Activated T-helper 9 cell treated with anti-CD3 and anti-CD28 coated beads, Interleukin-2, amount 50 U/mL, for 16 hours (primary cell): ENCODE measurements at places on chromosomes 7 and 10.

DNA sequence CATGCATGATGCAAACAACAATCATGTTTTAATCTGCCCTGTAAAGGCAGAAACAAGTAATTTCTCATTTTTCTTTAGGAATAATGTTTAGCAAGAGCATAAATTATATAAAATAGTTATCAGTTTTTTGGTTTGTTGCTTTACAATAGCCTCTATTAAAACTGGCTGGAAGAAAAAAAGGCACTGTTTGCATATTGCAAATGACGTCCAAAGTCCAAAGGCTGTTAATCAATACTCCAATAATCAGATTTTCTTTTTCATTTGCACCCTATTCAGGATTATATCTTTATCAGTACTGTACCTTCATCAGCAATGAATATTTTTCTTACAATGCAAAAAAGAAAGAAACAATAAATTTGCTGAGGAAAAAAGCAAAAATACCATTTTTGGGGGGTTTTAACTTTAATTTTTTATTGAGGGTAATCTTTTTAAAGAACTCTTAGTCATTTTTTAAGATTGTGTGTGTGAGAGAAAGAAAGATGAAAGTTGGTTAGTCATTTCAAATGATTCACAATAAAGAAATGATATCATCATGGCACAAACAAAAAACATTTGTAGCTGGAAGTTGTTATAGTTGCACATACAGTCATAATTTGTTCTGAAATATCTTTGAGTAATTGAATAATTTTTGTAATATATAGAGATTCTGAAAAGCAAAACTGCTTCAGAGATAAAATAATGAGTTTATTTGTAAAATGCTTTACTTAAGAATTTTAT, 44.4 kb upstream of the AKR1C2 start:
- no peak for DNase-seq

DNA sequence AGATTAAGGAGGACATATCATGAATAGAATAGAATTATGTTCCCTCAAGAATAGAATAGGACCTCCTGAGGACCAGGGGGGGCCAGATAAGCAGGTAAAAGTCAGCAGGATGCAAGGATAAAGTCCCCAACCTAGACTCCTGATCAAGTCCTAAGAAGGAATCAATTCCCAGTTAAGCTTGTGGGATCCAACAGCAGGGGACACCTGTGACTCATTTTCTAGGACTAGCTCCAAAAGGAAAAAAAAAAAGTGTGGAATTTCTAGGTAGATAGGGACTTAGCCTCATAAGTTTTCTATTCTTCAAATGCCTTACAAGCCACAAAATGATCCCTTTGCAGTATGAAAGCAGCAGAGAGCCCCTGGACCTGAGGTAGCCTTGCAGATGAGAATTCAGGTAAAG, 336.2 kb downstream of the WDR11 start:
- DNase-seq = no peak

DNA sequence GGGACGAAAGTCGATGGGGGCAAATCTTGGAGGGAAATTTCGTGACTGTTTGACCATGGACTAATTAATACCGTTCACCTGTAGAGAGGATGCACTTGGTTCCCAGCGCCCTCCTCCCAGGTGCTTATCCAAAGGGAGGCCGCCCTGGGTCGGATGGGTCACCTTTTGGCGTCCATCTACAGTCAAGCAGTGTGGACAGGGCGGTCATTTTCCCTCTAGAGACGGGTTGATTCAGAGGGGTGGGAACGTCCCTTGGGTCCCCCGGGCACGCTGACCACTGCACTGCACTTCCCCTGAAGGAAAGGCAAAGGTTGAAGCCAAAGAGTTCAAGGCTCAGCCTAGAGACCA, 2.0 kb downstream of the PRR15 start:
- no peak for DNase-seq

GRCh38 chr10:129953119-129954051, 10.7 kb downstream of the EBF3 start:
- no peak for DNase-seq

DNA sequence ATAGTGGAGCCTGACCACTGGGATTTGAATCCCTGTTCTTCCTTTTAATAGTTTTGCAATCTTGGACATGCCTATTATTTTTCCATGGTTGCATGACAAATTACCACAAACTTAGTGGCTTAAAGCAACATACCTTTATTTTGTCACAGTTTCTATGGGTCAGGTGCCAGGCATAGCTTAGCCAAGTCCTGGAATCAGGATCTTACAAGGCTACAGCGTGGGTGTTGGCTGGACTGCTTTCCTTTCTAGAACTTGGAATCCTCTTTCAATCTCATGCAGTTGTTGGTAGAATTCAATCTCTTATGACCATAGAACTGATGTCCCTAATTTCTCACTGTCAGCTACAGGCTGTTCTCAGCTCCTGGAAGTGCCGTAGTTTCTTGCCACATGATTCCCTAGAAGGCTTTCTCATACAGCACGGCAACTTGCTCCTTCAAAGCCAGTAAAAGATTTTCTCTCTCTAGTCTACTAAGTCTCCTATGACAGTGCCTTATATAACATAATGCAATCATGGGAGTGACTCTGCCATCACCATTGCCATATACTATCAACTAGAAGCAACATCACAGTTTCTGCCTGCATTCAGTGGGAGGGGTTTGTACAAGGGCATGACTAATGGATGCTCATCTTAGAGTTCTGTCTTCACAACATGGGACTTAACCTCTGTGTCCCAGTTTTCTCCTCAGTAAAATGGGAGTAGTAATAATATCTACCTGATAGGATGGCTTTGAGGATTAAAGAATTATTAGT, 243.4 kb upstream of the FZD1 start:
- no peak for DNase-seq

DNA sequence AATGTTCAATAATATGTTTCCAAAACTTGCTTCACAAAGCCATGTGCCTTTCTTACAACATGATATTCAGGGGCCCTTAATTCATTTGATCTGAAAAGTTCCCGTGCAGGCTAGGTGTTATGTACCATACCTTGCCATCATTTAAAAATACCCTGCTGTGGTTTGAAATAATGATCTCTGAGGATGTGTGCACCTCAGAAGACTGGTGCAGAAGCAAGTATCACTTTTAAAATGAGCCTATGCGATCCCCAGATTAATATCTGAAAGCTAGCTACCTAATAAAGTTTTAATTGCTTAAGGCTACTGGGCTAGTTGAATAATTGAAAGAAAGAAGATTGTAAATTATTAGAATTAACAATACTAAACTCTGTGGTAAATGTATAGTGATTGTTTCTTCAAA, 262.4 kb downstream of the CDK14 start:
- DNase-seq = no peak

DNA sequence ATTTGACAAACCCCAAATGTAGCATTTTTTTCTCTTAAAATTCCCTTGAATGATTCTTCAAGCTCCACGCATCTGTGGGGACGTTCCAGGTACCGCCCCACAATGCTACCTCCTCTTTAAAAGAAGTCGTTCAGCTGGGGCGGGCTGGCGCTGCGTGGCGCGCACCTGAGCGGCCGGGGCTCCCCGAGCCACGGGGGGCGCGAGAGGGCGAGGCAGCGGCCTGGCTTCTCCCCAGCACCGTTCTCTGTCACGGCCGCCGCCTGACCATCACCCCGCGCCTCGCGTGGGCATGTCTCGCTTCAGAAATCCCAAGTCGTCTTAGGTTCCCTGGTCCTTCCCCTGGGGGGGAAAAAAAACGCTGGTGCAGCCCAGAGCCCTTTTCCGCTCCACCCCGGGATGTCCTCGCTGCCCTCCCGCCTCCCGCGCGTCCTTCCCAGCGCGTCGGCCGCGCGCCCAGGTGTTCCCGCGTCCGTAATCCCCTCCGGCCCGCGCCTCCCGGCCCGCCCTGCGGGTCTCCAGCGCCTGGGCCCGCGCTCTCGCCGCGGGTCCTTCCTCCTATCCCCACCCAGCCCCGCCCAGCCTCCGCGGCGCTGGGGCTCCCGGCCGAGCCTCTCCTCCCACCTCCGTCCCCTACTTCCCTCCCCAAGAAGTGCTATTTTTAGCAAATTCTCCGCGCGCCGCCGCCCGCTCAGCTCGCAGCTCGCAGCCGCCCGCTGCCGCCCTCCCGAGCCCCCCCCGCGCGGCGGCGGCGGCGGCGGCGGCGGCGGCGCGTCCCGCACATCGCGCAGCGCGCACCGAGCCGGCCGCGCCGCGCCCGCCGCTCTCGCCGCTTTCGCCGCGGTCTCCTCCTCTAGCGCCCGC, 58.7 kb upstream of the PRPS1L1 start:
- DNase-seq = no peak

- no peak for DNase-seq
Observed at GRCh38 chr7:155754165-155754564, 58.1 kb downstream of the SHH start.
